ENCODE measurements at places on chromosomes 3 and 15.

GRCh38 chr3:156693166-156693565, 18.8 kb downstream of the TIPARP start:
- DNase-seq: no peak

DNA sequence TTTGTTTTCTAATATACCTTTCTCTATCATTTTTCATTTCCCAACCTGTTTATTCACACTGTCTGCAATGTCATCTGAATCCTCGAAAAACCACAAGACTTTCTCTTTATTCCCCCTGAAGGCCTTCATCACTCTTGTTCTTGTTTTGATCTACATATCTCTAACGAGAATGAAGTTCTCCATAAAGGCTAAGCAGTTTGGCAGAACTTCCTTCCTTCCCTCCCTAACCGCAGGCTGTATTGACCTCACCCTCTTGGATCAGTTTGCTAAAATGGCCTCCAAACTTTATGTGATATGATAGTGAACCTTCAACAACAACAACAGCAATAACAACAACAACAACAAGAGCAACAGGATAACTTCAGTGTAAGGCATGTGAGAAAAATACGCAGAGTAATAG, 392.8 kb downstream of the TIGIT start:
- no peak for DNase-seq

DNA sequence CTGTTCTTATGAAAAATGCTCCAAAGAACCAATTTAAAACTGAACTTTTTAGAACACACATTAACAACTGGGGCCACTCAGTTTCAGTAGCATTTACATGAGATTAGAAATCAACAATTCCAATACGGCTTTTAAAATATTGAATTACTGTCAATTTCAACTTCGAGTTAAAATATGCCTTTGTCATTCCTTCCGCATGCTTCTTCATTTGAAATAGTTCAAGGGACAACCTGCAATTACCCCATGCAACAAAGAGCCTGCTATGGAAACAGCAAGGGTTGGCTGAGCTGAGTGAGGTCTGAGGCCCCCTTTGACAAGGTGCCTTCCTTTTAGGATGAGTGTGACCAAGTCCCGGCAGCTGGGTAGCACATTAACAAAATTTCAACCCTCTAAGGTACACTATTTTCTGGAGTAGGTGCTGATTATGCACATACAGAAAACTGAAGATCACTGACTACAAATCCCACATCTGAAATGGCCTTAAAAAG, 11.6 kb downstream of the PDCD10 start:
- no peak for DNase-seq

DNA sequence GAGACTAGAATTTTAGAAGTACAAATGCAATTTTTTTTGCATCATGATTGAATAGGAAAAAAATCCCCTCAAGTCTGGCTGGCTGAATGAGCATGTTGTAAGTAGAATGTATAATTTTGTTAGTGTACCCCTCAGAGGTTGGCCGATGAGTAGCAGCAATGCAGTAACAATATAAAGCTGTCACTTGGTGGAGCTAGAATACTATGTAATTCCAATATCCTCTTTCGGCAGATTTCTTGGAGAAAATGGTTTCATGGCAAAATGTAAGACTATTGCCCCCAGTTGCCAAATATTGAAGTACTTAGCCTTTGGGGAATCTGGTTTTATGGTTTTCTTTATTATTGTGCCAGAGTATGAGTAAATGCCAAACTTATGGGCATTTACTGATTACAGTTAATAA, 39.8 kb upstream of the SGO1 start:
- DNase-seq: no peak

DNA sequence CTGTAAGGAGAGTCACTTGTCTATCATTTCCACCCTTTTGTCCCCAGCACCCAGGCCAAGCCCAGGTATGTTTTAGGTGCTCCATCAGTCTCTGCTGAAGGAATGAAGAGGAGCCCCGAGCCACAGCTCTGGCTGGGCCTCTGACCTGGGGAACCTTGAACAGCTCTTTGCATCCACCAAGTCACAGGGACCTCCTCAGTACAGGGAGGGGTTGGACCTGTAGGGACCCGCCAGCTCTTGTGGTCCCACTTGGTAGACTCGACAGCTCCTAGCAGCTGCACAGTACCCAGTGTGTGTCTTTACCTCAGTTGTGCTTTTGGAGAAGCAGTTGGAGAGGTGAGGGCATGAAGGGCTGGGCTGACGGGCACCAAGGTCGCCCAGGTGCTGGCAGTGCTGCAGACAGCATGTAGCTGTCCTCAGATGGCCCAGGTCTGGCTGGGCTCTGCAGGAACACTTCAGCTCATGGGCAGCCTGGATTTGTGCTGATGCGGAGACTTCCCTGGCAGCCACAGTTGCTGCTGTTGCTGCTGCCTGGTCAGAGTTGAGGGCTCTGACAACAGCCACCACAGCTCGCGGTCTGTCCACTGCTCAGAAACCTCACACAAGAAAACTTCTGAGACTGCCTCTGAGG, 123.6 kb downstream of the CACNA1D start:
- no peak for DNase-seq

- no peak for DNase-seq
These were observed 8.1 kb downstream of the ARIH2 start for GRCh38 chr3:48926425-48927392.

DNA sequence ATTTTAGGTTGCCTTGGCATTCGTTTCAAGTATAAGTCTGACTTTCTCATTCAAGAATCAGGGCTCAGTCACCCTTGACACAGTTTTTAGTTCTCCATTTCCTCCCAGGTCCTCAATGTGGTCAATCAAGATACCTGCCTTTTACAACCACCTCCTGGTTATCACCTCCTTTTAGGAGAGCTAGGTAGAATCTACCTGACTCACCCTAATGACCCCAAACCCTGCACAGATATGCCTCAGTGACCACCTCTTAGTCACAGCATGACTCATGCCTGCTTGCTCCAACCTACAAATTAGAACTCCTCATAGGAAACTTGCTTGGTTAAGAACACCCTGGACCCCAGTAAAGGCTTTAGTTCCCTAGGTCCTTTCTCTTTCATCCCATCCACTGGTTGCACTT, 22.5 kb downstream of the DMXL2 start:
- DNase-seq: no peak

GRCh38 chr3:150960708-150961684, 11.5 kb downstream of the CLRN1 start:
- DNase-seq: no peak

DNA sequence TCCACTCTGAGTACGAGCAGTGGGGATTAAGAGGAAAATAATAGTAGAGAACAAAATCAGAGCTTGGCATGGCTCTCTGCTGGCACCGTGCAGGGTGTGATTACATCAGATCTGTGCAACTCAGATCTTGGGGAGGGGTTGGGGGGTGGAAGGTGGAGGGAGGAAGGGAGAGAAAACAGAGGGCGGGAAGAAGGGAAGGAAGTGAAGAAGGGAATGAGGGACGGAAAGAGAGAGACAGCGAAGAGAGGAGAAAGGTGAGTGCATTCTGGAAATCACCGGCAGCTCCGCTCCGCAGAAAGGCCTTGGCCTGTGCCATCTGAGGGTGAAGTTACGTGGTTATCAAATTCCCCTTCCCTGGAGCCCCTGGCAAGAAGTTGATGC, 31.0 kb upstream of the ADAMTS17 start:
- no peak for DNase-seq

GRCh38 chr15:95470997-95471689, 859.4 kb upstream of the NR2F2 start:
- no peak for DNase-seq

GRCh38 chr15:23602124-23602523, 36.6 kb downstream of the MKRN3 start:
- no peak for DNase-seq

- DNase-seq: no peak
These were observed 54.3 kb upstream of the HACD2 start for GRCh38 chr3:123638936-123639689.

DNA sequence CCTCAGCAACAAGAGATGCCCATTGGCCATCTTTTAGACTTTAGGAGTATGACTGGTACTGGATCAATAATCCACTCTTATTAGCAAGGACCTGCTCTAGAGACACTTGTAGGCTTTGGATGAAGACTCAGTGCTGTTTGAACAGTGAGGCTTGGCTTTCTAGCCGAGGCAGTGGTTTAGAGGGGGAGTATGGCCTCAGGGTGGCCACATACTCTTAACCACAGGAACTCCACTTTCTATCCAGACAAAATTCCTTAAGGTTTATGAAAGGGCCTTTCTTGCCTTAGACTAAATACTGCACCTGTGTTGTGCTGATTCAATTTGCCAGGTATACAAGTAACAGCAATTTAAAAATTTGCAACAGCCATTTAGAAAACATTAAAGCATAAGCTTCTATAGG, 1046.3 kb downstream of the DIPK2A start:
- no peak for DNase-seq

DNA sequence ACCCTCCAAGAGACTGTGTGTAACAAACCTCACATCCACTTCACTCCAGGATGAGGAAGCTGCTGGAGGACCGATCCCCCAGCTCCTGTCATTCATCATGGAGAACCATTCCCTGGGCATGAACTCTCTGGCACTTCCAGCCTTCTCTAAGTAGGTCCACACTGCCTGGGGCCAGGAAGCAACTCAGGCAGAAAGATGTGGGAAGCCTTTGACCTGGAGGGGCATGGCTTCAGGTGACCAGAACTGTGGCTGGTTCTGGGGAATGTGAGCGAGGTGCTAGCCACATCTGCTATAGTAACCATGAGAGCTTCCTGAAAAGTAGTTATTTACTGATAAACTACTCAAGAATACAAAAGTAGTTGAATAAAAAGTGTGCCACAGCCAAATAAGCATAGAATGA, 173.7 kb upstream of the CTDSPL start:
- DNase-seq: no peak

DNA sequence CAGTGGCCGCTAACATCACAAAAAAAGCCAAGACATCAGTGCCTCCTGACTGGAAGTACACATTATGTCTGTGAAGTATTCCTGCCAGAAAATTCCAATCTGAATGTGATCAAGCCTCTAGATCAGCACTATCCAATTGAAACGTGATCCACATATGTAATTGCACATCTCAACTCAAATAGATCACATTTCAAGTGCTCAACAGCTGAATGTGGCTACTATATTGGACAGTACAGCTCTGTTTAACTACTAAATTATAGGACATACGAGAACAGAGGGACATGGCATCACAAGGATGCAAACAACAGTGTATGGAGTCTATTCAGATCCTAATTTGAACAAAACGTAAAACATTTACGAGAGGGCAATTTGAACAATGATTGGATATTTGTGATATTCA, 542 bp upstream of the UBAP1L start:
- DNase-seq: no peak

DNA sequence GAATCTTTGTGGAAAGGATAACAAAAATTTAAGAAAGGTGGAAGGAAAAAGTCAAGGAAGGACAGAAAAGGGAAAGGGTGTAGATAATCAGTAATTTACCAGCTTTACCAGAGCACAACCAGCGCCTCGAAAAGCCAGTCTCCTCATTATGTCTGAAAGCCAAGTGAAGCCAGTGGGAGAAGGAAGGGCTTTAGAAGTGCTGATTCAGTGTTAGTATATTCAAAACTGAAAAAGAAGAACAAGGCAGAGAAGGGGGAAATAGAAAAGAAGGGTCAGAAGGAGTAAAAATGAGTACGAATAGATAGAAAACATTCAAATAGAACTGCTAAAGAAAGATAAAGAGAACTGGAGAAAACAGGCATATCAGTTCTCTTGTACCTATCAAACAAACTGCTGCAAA, 4.1 kb downstream of the PBRM1 start:
- DNase-seq: no peak

- no peak for DNase-seq
These were observed 25.5 kb upstream of the ESYT3 start for GRCh38 chr3:138408751-138409570.

DNA sequence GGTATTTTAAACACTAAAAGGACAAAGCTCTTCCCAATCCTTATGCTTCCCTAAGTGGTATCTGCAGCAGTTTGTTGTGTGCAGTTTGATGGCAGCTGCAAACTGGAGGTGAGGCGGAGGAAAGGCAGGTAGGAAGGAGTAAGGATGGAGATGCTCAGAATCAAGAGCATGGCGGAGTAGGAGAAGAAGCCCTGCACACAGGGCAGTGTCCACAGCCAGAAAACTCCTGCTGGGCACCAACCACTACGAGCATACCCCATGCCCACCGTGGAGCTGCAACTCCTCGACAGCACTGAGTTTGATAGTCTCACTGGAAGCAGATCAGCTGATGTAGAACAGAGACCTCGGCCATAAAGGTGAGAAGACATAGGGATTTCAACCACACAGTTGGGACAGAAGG, 30.3 kb upstream of the ESYT3 start:
- DNase-seq: no peak

GRCh38 chr15:96595951-96596350, 265.5 kb downstream of the NR2F2 start:
- no peak for DNase-seq

GRCh38 chr15:92079647-92080255, 226.2 kb downstream of the SLCO3A1 start:
- no peak for DNase-seq

- no peak for DNase-seq
These were observed 27.5 kb downstream of the RARB start for GRCh38 chr3:25455441-25456132.

DNA sequence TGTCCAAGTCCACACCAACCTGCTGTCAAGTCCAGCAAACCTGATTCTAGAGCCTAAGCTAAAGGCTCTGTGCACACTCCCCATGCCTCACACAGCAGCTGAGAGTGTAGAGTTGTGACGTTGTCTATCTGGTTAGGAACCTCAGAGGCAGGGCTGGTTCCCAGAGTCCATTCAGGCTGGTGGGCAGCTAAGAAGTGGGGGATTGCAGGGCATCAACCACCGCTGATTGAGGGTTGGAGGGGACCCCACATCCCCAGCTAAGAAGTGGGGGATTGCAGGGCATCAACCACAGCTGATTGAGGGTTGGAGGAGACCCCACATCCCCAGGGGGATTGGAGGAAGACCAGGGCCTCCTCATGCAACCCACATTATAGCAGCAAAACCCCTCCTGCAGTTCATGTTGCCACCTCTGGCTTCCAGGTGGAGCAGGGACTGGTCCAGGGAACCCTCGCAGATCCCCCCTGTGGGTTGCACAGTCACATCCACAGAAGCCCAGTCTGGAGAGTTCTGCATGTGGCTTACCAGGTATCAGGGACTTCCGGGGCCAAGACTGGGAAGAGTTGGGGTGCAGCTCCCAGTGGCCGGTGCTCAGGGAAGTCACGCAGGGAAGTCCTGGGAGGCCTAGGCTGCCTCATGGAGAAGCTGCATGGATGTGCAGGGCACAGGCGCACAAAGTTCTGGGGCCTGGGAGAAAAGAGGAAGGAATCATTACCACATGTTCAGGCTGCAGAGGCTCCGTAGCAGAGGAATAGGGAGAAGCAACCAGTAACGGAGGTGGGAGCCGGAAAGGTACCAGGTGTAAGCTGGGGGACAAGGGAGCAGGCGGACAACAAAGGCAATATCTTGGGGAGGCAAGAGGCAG, 71.4 kb upstream of the PCSK6 start:
- no peak for DNase-seq

DNA sequence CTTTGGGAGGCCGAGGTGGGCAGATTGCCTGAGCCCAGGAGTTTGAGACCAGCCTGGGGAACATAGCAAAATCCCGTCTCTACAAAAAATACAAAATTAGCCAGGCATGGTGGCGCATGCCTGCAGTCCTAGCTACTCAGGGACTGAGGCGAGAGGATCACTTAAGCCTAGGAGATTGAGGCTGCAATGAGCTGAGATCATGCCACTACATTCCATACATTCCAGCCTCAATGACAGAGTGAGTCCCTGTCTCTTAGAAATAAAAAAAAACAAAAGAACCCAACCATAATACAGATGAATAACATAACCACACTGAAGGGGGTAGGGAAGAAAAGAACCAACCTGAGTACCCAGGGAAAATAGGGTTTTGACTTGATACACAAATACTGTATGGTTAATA, 19.7 kb upstream of the CGNL1 start:
- DNase-seq: no peak

- no peak for DNase-seq
These were observed 86.7 kb upstream of the OXTR start for GRCh38 chr3:8856071-8856470.

Data from DND-41 (cell line).